Stimulated activated CD8-positive, alpha-beta memory T cell treated with anti-CD3 and anti-CD28 coated beads, Interleukin-15, amount 100 ng/mL, for 1 hour (primary cell): ENCODE measurements at places on chromosomes 3 and 15.

DNA sequence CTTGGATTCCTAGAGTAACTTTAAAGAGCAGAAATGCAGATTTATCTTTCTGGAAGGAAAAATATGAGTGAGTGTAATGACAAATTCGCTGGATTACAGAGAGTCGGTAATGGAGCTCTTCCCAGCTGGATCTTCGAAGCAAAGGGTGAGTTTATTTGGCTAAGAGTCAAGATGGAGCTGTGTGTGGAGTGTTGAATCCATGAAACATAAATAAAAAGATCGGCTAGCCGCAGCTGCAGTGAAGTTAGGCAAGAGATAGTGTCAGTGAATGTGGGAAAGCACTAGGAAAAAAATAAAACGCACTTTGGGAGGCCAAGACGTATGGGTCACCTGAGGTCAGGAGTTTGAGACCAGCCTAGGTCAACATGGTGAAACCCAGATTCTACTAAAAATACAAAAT, 10.3 kb downstream of the NAALADL2 start:
- DNase-seq: no peak

DNA sequence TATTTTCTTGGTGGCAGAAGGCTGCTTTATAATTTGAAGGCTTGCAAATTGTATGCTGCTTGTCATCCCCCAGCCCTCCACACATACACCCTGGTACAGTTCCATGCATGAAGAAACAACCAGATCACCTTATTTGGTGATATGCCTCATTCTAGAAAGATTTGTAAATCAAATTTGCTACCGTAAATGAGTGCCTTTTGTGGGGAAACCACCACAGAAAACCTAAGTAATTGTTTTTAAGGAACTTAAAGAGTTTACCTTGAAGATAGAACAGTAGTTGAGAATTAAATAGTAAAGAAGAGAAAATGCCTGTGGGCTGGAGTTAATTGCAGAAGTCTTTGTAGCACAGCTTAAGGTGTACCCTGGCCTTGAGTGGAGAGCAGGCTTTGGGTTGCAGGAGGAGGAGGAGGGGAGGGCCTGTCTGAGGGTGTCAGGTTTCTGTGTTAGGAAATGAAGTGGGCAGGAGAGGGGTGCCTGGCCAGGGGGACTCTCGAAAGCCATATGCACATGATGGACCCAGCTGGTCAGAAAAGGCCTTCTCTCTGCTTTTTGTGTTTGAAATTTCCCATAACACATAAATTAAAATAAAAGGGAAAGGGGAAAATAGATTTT, 6.9 kb downstream of the NIPA2 start:
- no peak for DNase-seq

DNA sequence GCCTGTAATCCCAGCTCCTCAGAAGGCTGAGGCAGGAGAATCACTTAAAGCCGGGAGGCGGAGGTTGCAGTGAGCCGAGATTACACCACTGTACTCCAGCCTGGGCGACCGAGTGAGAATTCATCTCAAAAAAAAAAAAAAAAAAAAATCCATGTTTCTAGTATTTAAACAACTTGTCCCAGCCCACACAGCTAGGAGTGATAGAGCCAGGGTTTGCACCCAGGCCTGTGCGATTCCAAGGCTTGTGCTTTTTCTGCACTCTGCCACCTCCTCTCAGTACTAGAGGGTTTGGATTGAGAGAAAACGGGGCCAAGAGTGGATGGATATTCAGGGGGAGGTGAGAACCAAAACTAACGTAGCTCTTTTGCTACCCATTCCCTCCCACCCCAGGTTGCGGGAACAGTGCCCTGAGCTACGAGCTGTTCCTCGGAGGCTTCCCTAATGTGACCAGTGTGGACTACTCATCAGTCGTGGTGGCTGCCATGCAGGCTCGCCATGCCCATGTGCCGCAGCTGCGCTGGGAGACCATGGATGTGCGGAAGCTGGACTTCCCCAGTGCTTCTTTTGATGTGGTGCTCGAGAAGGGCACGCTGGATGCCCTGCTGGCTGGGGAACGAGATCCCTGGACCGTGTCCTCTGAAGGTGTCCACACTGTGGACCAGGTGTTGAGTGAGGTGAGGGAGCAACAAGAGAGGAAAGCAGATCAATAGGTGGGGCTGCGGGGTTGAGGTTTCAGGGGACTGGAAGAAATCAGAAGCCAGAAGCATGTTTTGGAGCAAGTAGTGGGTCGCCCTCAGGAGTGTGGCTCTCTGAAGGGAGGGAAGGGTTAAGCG, 4.1 kb downstream of the CAMK2N2 start:
- no peak for DNase-seq

DNA sequence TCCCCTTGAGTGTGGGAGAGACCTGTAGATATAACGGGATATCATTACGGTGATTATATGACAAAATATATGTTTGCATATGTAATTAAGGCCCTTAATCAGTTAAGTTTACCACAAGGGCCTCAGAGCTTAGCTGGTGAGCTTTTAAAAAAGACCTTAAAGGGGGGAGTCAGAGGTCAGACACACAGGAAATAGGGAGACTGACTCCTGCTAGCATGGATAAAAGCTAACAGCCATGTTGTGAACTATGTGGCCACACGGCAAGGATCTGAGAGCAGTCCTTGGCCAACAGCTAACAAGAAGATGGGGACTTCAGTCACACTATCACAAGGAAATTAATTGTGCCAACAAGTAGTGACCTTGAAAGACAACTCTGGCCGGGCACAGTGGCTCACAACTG, 3.1 kb downstream of the STAG1 start:
- no peak for DNase-seq

DNA sequence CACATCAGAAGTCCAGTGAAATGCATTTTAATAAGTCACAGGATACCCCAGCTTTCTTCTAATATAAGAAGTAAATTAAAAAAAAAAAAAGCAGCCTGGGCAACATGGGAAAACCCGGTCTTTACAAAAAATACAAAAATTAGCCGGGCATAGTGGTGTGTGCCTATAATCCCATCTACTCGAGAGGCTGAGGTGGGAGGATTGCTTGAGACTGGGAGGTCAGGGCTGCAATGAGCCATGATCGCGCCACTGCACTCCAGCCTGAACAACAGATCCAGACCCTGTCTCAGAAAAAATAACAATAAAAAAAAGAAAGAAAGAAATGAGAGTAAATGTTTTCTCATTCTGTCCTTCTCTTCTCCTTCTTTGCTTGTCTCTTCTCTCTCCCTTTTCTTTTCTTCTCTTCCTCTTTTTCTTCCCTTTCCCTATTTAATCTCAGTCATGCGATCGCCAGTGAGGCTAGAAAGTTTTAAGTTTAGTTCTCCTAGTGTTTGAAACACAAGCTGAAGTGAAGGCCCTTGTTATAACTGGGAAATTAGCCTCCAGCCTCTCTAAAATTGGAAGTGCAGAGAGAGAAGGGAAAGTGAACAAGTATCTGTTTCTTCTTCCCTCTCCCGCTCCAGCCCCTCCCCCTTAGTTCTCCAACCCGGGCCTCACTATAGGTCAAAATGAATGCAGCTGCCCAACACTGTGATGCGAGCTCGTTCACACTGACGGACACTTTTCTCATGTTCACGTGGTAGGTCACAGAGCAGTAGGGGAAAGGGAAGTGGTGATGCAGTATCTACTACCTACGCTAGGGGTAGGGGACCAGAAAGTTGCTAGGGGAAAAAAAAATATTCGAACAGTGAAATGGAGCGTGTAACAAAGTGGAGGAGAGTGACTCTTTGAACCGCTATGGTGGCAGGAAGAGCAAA, 23.5 kb upstream of the TSC22D2 start:
- no peak for DNase-seq

DNA sequence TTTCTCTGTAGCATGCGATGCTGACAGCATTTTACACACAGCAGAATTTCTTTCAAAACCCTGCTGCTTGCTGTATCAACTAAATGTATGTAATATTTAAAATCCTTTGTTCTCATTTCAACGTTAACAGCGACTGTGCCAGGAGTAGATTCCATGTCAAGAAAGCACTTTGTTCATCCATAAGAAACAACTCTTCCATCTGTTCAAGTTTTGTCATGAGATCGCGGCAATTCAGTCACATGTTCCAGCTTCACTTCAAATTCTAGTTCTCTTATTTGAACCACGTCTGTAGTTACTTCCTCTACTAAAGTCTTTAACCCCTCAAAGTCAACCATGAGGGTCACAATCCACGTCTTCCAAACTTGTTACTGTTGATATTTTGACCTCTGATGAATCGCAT, 50.6 kb downstream of the SMARCC1 start:
- DNase-seq: no peak

GRCh38 chr3:142285083-142285517, 59.7 kb upstream of the GK5 start:
- no peak for DNase-seq

DNA sequence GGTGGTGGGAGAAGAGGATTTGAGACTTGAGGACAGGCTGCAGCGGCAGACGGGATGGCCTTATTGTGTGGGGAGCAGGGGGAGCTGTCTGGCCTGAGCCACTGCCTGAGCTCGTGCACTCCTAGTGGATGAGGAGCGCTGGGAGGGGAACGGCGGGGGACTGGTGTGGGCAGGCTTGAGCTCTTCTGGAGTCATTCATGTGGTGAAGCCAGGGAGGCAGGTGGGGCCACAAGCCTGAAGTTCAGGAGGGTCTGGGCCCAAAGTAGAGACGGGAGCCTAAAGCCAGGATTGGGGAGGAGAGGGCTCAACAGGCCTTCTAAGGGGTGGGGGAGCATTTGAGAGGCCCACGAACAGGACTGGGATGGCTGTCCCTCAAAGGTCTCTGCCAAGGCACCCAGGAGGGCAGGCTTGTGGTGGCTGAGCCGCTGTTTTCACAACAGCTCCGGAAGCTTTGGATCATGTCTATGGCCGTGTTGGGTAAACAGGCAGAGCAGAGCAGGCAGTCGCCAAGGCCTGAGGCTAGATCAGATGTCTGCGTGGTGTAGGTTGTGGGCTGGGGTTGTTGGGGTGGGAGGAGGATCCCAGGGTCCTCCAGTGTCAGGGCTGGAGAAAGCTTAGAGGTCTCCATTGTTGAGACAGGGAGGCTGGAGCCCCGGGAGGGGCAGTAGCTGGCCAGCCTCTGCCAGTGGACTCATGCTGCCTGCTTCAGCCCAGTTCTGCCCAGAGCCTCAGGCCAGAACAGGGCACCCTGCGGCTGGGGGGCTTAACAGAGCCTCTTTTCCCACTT, 8.2 kb downstream of the PRKCD start:
- no peak for DNase-seq

- no peak for DNase-seq
Observed at GRCh38 chr3:132721479-132722164, 587 bp downstream of the NPHP3 start.

DNA sequence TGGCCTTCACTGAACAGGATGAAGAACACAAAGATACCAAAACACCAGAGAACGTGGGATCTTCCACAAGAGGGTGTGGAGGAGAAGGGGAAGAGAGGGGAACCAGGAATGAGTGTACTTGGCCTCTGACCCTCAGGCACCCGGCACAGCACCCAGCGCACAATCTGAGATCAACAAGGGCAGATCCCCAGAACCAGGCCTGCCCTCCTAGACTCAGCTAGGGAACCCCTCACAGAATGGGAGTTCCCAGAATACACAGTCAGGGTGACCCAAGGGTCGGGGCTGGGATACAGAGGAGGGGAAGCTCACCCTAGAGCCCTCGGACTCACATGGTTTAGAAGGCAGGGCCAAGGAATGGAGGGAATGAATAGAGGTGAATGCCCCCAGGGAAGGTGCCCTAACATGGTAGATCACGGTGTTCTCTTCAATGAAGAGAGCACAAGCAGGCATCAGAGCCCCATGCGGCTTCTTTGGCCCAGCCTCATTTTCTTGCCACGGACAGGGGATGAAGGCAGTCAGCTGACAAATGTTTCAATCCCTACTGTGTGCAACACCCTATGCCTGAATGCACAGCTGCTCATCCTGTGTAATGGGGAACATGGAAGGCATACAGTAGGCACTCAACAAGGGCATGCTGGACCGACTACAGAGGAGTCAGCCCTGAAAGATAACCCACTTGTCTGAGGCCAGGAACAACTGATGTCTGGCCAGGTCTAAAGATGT, 13.1 kb downstream of the BMF start:
- DNase-seq: no peak
